ENCODE measurements at places on chromosomes 1 and 21. TPM values are rescaled to one million over a fixed set of nuclear protein-coding genes. Genes with fewer than 3 reads are reported as not detected.

- H3K27ac ChIP-seq: no peak overlapping the region
- no peaks in the 10 kb centered on the region for H3K4me1 ChIP-seq
- no peak for DNase-seq
- H3K27me3 ChIP-seq: no peaks in the 10 kb centered on the region
- no peak overlapping the region for H3K4me3 ChIP-seq
- no peaks in the 10 kb centered on the region for H3K36me3 ChIP-seq
Measured at GRCh38 chr1:22341791-22342605, 109.7 kb upstream of the ZBTB40 start.

GRCh38 chr1:180550241-180550640 is 8.5 kb upstream of the OVAAL start:
- H3K36me3 ChIP-seq: no peaks in the 10 kb centered on the region
- no peak overlapping the region for H3K27ac ChIP-seq
- no peaks in the 10 kb centered on the region for H3K27me3 ChIP-seq

- H3K27ac ChIP-seq: no peak overlapping the region
- no peaks in the 10 kb centered on the region for H3K27me3 ChIP-seq
- no peak overlapping the region for H3K4me3 ChIP-seq
- no peaks in the 10 kb centered on the region for H3K36me3 ChIP-seq
Measured at GRCh38 chr1:79825551-79825950, 819.0 kb upstream of the ADGRL4 start.

DNA sequence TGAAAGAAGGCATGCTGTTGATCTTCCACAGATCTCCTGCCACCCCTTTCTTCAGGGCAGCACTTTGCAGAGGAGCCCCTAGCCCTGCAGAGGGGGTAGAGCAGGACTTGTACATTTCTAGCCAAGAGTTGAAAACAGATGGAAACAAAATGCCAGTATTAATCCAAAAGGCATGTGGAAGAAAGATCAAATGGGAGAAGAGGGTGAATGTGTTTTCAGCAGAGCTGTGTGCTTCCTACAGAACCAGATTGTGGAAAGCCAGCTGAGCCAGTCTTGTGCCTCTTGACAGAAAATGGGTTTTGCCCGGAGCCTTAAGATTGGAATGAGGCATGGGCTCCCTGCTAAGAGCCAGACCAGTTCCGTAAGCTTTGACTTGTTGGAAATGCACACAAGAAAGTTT is 105.2 kb upstream of the TSPAN2 start:
- H3K36me3 ChIP-seq: no peaks in the 10 kb centered on the region
- H3K27ac ChIP-seq: no peak overlapping the region
- DNase-seq: no peak
- H3K27me3 ChIP-seq: no peaks in the 10 kb centered on the region
- H3K4me3 ChIP-seq: no peak overlapping the region

- no peak for DNase-seq
- peak overlapping the region; percentile 44 for H3K4me3 ChIP-seq
- peaks cover 92% of the 10 kb centered on the region for H3K4me1 ChIP-seq
- no peaks in the 10 kb centered on the region for H3K27me3 ChIP-seq
- H3K36me3 ChIP-seq: no peaks in the 10 kb centered on the region
Measured at GRCh38 chr1:198678901-198679329, 40.1 kb downstream of the PTPRC start.

The BATF3 gene
- total RNA-seq: 0.27 TPM

- no peaks in the 10 kb centered on the region for H3K36me3 ChIP-seq
- H3K27ac ChIP-seq: no peak overlapping the region
- no peak overlapping the region for H3K4me3 ChIP-seq
- no peaks in the 10 kb centered on the region for H3K27me3 ChIP-seq
- H3K4me1 ChIP-seq: peaks cover 13% of the 10 kb centered on the region
Measured at GRCh38 chr1:2499986-2500596, 24.0 kb downstream of the PLCH2 start.

The CFAP57 gene
- total RNA-seq: not detected

GRCh38 chr1:36107394-36107793 is 17.6 kb downstream of the COL8A2 start:
- no peak for DNase-seq
- no peak overlapping the region for H3K4me3 ChIP-seq
- H3K4me1 ChIP-seq: peaks cover 15% of the 10 kb centered on the region
- H3K27ac ChIP-seq: no peak overlapping the region

DNA sequence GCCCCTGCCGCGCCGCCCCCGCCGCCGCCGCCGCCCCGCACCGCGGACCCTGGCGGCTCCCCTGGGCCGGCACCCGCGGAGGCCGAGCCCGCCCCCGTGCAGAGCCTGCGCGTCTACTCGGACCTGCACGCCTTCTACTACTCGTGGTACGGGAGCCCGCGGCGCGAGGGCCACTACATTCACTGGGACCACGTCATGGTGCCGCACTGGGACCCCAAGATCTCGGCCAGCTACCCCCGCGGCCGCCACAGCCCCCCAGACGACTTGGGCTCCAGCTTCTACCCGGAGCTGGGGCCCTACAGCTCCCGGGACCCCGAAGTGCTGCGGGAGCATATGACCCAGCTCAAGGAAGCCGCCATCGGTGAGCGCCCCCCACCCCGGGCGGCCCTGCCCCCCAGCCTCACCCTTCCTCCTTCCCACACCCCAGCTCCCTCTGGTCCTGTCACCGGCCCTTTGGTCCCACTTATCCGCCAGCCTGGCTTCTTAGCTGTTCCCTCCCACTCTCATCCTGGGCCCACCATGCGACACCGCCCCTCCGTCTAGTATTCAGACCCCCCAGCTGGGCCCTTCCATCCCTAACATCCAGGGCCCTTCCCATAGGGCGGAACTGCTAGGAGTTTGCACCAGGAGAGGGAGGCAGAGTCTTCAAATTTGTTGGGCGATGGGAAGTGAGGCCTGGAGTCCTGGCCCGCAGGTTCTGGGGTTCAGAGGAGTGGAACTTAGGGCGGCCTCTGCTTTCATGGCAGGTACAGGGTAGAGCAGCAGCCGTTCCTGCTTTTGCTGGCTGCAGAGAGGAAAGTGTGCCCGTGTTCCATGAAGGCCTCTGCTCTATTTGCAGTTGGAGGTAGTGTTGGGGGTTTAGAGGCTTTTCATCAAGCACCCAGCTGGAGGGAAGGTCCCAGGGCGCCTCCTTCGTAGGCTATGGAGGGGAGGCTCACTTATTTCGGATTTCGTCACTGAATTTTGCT is 1.0 kb downstream of the MANEAL start:
- peaks cover 8% of the 10 kb centered on the region for H3K27me3 ChIP-seq
- no peak for DNase-seq
- no peaks in the 10 kb centered on the region for H3K36me3 ChIP-seq
- H3K27ac ChIP-seq: no peak overlapping the region
- no peak overlapping the region for H3K4me3 ChIP-seq

The UBXN10 gene
- 0.73 TPM for total RNA-seq

GRCh38 chr1:8966606-8967005 is 20.9 kb downstream of the CA6 start:
- no peaks in the 10 kb centered on the region for H3K27me3 ChIP-seq
- H3K27ac ChIP-seq: peak overlapping the region; percentile 87
- H3K4me1 ChIP-seq: peaks cover 51% of the 10 kb centered on the region
- H3K4me3 ChIP-seq: no peak overlapping the region

GRCh38 chr1:208154040-208154439 is 90.1 kb downstream of the PLXNA2 start:
- DNase-seq: no peak
- no peak overlapping the region for H3K4me3 ChIP-seq
- no peak overlapping the region for H3K27ac ChIP-seq

The PDE4B gene
- 43.6 TPM for total RNA-seq

The MROH9 gene
- total RNA-seq: not detected

DNA sequence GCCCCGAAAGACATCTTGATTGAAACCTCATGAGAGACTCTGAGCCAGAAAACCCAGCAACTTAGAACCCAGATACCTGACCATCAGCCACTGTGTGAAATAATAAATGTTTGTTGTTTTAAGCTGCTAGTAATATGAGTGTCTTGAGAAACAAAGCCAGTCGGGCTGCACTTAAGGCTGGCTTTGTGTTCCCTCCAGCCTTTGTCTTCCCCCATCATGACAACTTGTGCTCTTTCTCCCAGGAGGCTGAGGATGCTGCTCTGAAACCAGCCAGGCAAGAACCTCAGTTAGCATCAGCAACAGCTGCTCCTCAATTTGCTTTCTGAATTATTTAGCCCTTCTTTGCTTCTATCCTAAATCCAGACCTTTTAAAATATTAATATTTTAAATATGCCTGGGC is 78.2 kb downstream of the SLC16A1 start:
- H3K27ac ChIP-seq: no peak overlapping the region
- no peaks in the 10 kb centered on the region for H3K27me3 ChIP-seq
- H3K4me1 ChIP-seq: no peaks in the 10 kb centered on the region
- H3K36me3 ChIP-seq: no peaks in the 10 kb centered on the region
- no peak for DNase-seq
- no peak overlapping the region for H3K4me3 ChIP-seq

GRCh38 chr1:84583648-84584047 is 9.4 kb upstream of the CTBS start:
- no peak overlapping the region for H3K27ac ChIP-seq
- H3K4me3 ChIP-seq: no peak overlapping the region
- no peak for DNase-seq
- no peaks in the 10 kb centered on the region for H3K27me3 ChIP-seq

- no peaks in the 10 kb centered on the region for H3K36me3 ChIP-seq
- H3K4me1 ChIP-seq: no peaks in the 10 kb centered on the region
- H3K4me3 ChIP-seq: no peak overlapping the region
Measured at GRCh38 chr1:234561319-234561718, 48.7 kb downstream of the IRF2BP2 start.

- no peaks in the 10 kb centered on the region for H3K27me3 ChIP-seq
- H3K4me3 ChIP-seq: peak overlapping the region; percentile 4
- H3K4me1 ChIP-seq: peaks cover 28% of the 10 kb centered on the region
- H3K36me3 ChIP-seq: no peaks in the 10 kb centered on the region
- DNase-seq: no peak
Measured at GRCh38 chr1:160855181-160855981, 7.3 kb downstream of the CD244 start.

- H3K4me3 ChIP-seq: no peak overlapping the region
- H3K27ac ChIP-seq: no peak overlapping the region
- no peak for DNase-seq
- H3K27me3 ChIP-seq: no peaks in the 10 kb centered on the region
- no peaks in the 10 kb centered on the region for H3K4me1 ChIP-seq
- no peaks in the 10 kb centered on the region for H3K36me3 ChIP-seq
Measured at GRCh38 chr1:178218550-178218949, 124.6 kb downstream of the RASAL2 start.

- no peaks in the 10 kb centered on the region for H3K27me3 ChIP-seq
- DNase-seq: no peak
- no peaks in the 10 kb centered on the region for H3K36me3 ChIP-seq
- H3K4me3 ChIP-seq: no peak overlapping the region
Measured at GRCh38 chr1:2987773-2988172, 33.5 kb upstream of the ACTRT2 start.

- H3K4me3 ChIP-seq: no peak overlapping the region
- DNase-seq: no peak
- H3K27me3 ChIP-seq: no peaks in the 10 kb centered on the region
- no peaks in the 10 kb centered on the region for H3K36me3 ChIP-seq
Measured at GRCh38 chr1:23588749-23589548, 29.6 kb upstream of the ID3 start.

The C4BPA gene
- total RNA-seq: not detected

GRCh38 chr21:18002393-18002792 is 183.2 kb upstream of the C21orf91 start:
- H3K36me3 ChIP-seq: no peaks in the 10 kb centered on the region
- no peak for DNase-seq
- no peaks in the 10 kb centered on the region for H3K4me1 ChIP-seq
- H3K27me3 ChIP-seq: no peaks in the 10 kb centered on the region
- no peak overlapping the region for H3K27ac ChIP-seq

The FNDC10 gene
- total RNA-seq: 4.0 TPM

- no peaks in the 10 kb centered on the region for H3K36me3 ChIP-seq
- no peak overlapping the region for H3K4me3 ChIP-seq
- no peak overlapping the region for H3K27ac ChIP-seq
- H3K4me1 ChIP-seq: no peaks in the 10 kb centered on the region
Measured at GRCh38 chr1:248696774-248697173, 5.8 kb downstream of the OR14I1 start.

GRCh38 chr1:173015629-173016028 is 35.1 kb downstream of the TNFSF18 start:
- no peak for DNase-seq
- no peaks in the 10 kb centered on the region for H3K27me3 ChIP-seq
- H3K36me3 ChIP-seq: no peaks in the 10 kb centered on the region

The L1TD1 gene
- total RNA-seq: 0.44 TPM

DNA sequence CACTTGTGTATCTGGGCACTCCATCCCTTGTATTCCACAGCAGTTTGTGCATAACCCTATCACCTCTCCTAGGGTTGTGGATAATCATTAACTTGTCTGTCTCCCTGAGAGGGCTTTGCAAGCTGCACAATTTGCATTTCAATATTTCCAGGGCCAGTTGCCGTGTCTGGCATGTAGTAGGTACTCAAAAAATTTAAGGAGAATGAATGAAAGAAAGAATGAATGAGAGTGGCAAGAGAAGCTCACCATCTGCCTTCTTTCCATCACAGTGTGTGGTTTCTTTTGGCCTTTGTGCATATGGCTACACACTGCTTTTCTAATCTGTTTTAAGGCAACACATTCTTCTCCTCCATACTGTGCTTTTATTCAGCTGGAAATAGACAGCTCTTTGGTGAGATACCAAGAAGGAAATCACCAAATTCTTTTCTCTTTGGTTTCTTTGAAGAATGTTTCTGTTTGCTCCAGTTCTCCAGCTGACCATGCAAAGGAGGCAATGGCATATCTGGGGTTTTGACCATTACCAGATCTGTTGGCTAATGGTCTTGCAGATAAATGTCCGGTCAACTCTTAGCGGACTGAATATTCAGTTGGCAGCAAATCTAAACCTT is 49.4 kb downstream of the NGF start:
- no peaks in the 10 kb centered on the region for H3K36me3 ChIP-seq
- no peaks in the 10 kb centered on the region for H3K4me1 ChIP-seq
- no peak overlapping the region for H3K4me3 ChIP-seq
- H3K27ac ChIP-seq: no peak overlapping the region
- DNase-seq: no peak

DNA sequence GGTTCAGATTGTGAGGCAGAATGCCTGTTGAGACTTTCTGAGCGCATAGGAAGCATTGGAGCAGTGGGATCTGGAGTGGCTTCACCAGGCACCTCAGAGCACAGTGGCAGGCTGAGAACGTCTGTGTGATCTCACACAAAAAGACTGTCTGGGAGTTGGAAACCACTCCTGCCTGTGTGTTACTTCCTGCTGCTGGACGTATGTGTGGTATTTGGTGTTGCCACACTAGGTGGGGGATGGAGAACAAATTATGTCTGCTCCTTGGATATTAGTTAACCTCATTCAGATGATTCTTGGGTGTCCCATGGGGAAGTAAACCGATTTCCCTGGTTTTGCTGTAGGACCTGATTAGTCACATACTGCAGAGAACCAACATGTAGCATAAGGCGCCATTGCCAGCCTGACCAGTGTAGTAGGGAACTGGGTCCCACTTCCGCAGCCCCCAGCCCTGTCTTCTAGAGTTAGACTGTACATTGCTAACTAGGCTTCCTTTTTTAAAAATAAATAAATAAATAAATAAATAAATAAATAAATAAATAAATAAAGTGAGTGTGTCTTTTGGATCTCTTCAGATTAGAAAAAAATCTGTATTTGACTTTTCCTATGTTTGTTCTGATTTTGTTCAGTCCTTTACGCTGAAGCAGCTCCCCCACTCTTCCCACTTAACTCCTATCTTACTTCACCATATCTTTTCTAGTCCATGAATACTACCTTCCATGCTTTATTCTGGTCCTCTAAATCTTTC is 26.9 kb downstream of the UCK2 start:
- DNase-seq: no peak
- no peak overlapping the region for H3K27ac ChIP-seq
- H3K4me3 ChIP-seq: no peak overlapping the region
- H3K27me3 ChIP-seq: no peaks in the 10 kb centered on the region

All from naive thymus-derived CD4-positive, alpha-beta T cell (primary cell).